Tibial artery (tissue), 4 donors: ENCODE measurements at places on chromosomes 3 and 15.

GRCh38 chr15:77839456-77839855 lies 206.7 kb upstream of the LINGO1 start:
- DNase-seq, result no peak

DNA sequence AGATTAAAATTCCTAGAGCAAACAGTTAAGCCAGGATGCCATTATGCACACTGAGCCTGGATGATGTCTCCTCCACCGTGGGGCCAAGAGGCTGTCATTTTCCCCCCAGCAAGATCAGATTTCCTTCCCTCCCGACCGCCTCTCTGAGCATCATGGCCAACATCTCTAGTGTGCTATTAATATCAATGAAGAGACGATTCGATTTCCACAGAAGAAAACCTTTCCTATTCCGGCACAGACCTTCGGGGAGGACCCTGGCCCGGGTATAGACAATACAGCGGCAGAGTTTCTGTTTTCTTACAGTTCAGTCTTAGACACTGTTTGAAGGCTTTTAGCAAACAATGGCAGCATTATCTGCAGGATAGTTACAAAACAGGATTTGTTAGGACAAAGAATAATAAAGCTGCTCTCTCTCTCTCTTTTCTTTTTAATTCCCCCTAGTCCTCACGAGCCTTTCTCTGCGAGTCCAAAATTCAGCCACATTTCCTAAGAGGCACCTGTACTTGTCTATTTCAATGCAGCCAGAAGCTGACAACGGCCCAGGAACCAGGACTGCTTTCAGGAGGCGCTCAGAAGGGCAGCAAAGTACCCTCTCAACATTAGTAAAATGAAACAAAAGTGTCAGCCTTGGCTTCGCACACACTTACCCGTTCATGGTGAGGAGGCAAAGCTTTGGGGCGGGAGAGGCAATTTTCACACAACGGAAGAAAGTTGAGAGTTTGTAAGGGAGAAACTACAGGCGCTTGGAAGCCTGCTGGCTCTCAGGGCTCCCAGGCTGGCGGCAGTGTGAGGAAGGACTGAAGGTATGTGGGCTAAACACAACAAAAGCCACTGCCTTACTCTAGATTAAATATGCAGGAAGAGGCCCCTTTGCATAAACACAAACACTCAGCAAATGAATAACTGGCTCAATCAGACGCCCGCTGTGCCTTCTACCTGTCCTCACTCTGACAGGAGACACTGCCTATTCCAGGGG lies 278.0 kb downstream of the FOXP1 start:
- no peak for DNase-seq

DNA sequence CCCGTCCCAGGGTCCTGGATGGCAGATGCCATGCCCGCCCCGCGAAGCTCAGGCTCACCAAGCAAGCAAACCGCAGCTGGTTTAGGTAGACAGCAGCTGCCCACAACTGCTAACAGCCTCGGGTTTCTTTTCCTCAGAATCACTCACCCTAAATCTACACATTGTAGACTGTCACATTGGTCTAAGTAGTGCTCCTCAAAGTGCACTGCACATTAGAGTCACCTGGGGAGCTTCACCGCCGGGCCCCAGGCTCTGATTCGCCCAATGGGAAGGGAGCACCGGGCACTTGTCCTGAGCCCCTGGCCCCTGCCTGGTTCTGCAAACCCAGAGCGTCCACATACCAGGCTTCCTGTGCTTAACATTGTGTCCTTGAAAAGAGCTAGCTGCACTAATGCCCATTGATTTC lies 752 bp downstream of the OCA2 start:
- DNase-seq, result no peak

GRCh38 chr3:138081371-138082084 lies 33.9 kb downstream of the DZIP1L start:
- DNase-seq, result no peak
